ENCODE measurements at places on chromosomes 2 and 18. TPM values are rescaled to one million over a fixed set of nuclear protein-coding genes. Genes with fewer than 3 reads are reported as not detected.

CSRNP3 gene
- polyA plus RNA-seq = 11.8 TPM

AFF3 gene
- 23.4 TPM for polyA plus RNA-seq

UCN gene
- 0.58 TPM for polyA plus RNA-seq

NAT8 gene
- 23.7 TPM for polyA plus RNA-seq

IL36B gene
- not detected for polyA plus RNA-seq

AQP4 gene
- 0.77 TPM for polyA plus RNA-seq

TCF23 gene
- polyA plus RNA-seq = 0.59 TPM

PLA2R1 gene
- 133 TPM for polyA plus RNA-seq

IL1F10 gene
- polyA plus RNA-seq = not detected

GALNT3 gene
- polyA plus RNA-seq = 26.7 TPM

CD226 gene
- 1.8 TPM for polyA plus RNA-seq

LAMA3 gene
- polyA plus RNA-seq = 2.2 TPM

FHL2 gene
- polyA plus RNA-seq = 35.9 TPM

Measured in right renal pelvis (tissue), 4 donors.